ENCODE measurements at places on chromosomes 3 and 15. TPM values are rescaled to one million over a fixed set of nuclear protein-coding genes. Genes with fewer than 3 reads are reported as not detected.

- no peak overlapping the region for H3K27ac ChIP-seq
- no peaks in the 10 kb centered on the region for H3K36me3 ChIP-seq
- no peak overlapping the region for H3K4me3 ChIP-seq
- H3K27me3 ChIP-seq, result no peaks in the 10 kb centered on the region
- DNase-seq, result no peak
Measured at GRCh38 chr3:83224101-83224868, 1462.8 kb upstream of the GBE1 start.

- H3K4me3 ChIP-seq, result no peak overlapping the region
- H3K36me3 ChIP-seq, result peaks cover 30% of the 10 kb centered on the region
- no peak overlapping the region for H3K27ac ChIP-seq
- H3K27me3 ChIP-seq, result no peaks in the 10 kb centered on the region
- DNase-seq, result no peak
- H3K4me1 ChIP-seq, result no peaks in the 10 kb centered on the region
Measured at GRCh38 chr3:158548691-158549090, 22.3 kb upstream of the MLF1 start.

Gene RBSN
- 17.3 TPM for total RNA-seq

Gene CLEC3B
- 80.8 TPM for total RNA-seq

GRCh38 chr3:176976586-176976985 is 220.7 kb downstream of the TBL1XR1 start:
- no peak overlapping the region for H3K27ac ChIP-seq
- no peak for DNase-seq
- no peaks in the 10 kb centered on the region for H3K4me1 ChIP-seq
- H3K4me3 ChIP-seq, result no peak overlapping the region

Gene DUOXA1
- 0.30 TPM for total RNA-seq

Gene PROS1
- total RNA-seq, result 48.3 TPM

DNA sequence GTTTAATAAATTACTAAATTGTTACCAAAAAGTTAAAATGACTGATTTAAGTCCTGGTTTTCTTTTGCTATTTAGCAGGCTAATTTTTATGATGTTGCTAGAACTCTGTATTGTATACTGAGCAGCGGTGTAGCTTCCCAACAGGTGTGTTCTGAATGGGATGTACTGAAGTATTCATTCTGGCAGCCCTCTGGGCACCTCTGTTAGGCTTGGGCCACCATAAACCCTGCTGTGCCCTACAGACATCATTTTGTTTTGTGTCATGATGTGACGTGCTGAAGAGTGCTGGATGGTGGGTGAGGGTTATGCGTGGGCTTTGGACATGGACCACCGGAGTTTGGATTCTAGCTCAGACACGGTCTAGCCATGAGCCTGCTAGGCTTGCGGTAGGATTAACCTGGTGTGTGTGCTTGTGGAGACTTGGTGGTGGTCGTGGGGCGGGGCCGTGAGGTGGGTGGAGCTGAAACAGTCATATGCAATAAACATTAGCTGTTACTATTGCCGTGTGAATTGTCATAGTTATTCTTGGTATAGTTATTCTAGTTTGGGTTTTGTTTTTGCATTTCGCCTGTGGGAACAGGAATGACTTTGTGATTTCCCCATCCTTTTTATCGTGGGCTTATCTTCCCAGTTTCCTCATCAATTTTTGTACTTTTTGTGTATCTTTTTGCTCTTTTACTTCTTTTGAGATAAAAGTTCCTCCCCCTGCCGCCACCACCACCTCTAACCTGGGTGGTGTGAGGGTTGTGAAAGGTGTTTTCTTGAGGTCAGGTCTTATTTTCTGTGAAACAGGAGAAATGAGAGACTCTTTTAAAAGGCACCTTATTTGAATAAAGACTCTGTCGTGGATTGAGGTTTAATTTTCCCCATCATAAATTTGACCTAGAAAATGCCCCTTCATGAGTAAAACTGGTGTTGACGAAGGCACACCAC is 93.7 kb downstream of the MCTP2 start:
- no peaks in the 10 kb centered on the region for H3K4me1 ChIP-seq
- no peak overlapping the region for H3K4me3 ChIP-seq
- H3K27me3 ChIP-seq, result peaks cover 9% of the 10 kb centered on the region
- DNase-seq, result no peak
- no peaks in the 10 kb centered on the region for H3K36me3 ChIP-seq

GRCh38 chr15:39400002-39400401 is 180.9 kb upstream of the THBS1 start:
- no peaks in the 10 kb centered on the region for H3K27me3 ChIP-seq
- no peak for DNase-seq
- H3K27ac ChIP-seq, result no peak overlapping the region

DNA sequence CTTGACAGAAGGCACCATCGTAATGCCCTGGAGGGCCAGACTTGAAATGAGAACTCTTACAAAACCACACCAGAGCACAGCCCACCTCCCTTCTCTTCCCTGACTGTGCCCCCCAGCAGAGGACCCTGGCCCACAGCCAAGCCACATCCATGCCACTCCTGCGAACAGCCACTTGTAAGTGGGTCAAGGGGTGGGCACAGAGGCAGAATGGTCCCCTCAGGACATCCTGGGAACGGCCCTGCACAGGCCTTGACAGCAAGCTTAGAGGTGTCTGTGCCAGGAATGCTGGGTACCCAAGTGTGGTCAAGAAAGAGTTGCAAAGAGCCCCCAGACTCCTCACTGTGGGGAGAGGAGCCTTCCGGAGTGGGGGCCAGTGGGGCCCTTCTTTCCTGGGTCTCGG is 33.3 kb downstream of the HCN4 start:
- H3K36me3 ChIP-seq, result no peaks in the 10 kb centered on the region
- no peak for DNase-seq
- no peak overlapping the region for H3K4me3 ChIP-seq
- no peaks in the 10 kb centered on the region for H3K27me3 ChIP-seq
- H3K4me1 ChIP-seq, result peaks cover 30% of the 10 kb centered on the region
- no peak overlapping the region for H3K27ac ChIP-seq

Gene NAALADL2
- 5.8 TPM for total RNA-seq

DNA sequence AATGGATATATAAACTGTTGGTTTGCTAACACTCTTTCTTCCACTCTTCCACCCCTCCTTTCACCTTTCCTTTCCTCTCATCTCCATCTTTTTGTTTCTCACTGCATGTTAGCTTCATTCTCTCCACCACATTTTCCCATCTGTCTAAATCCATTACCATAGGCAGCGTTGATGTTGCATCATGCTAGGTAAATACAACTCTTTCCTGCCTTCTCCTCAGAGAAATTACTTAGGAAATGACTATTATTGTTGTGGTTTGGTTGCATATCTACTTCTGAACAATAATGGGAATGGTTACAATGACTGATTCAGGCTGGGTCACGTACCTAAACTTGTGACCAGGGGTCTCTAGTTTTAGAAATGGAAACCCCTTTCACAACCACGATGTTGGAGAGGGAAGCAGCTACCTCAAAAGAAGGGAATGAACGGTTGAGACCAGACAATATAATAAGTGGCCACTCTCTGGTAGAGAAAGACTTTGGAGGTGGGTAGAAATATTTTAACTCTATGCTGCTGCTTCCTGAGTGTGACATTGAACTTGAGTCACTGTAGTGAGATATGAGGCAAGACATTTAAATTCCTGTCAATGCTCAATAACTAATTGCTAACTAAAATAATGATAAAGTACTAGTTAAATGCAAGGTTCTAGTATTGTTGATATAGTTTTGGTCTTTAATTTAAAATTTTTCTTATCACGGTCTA is 314.1 kb upstream of the TGFBR2 start:
- no peak overlapping the region for H3K4me3 ChIP-seq
- DNase-seq, result no peak
- peaks cover 31% of the 10 kb centered on the region for H3K4me1 ChIP-seq
- no peaks in the 10 kb centered on the region for H3K36me3 ChIP-seq

Gene PAK6
- 8.2 TPM for total RNA-seq
